ENCODE measurements at places on chromosomes 6 and 20.

DNA sequence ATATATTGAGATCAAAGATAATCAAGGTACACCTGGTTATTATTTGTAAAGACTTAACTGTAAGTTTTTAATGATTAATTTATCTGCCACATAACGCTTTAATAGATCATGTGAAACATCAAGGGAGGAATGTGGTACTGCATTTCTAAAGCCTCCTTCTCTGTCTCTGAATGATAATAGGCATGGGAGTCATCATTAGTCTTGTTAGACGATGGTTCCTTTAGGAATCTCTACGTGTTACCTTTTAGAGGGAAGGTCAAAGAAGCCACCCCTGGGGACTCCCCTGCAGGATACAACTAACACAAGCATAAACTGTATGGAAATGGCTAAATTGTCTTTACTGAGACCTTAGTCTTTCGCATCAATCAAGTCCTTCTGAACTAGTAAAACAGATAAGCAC lies 173.6 kb upstream of the MCHR2 start:
- no peak for DNase-seq

DNA sequence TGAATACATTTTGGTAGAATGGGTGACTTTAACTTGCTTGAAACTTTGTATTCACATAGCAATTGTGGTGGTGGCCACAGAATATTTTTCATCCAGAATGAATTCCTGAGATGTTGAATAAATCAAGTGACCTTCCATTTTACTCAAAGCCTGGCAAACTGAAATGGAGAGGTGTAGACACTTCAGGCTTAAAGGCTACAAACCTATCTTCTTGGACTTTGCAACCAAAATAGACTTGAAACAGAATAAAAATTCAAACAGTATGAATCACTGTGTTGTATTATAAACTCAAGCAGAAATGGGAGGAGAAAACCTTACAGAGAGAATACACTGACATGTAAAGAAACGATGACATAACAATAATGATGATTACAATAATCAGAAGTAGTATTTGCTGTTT lies 371.6 kb downstream of the BCKDHB start:
- DNase-seq = no peak

GRCh38 chr20:8414586-8415274 lies 282.7 kb downstream of the PLCB1 start:
- DNase-seq = peak; percentile 76

DNA sequence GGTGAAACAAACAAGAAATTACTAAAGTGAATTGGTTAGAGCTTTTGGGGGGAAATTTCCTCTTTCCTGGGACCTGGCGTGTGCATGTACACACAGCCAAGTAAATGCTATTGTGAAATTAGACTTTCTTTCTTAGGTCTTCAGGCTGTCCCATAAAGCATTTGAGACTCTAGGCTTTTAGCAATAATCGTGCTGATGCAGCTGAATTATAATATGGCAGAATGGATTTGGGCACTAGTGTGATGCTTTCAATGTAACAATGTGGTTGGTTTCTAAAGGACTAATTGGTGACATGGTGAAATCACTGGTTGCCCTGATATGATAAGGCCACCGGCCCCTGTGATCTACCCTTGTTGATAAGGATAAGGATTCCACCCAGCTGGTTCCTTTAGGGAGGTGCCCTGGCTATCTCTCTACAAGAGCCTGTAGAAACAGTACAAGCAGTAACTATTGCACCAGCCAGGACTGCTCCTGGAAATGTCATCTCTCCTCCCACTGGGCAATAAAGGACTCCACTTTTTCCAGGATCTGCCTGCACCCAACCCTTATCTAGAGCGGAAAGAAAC lies 164.1 kb downstream of the TFAP2A start:
- DNase-seq = no peak

DNA sequence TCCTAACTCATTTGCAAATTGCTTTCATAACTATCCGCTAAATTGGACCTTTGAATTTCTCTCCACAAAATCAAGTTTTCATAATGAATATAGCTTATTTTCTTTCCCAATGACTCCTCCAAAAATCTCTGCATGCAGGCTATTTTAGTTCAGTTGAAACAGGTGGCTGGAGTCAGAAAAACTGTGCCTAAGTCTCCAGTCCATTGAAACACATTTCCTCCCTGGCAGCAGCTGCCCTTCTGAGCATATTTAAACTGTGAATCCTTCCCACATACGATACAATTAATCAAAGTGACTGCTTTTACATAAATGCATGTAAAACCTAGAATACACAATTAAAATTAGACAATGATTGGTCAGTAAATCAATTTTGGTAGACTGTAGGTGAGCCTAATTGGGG lies 344.6 kb upstream of the MARCKS start:
- DNase-seq = no peak

DNA sequence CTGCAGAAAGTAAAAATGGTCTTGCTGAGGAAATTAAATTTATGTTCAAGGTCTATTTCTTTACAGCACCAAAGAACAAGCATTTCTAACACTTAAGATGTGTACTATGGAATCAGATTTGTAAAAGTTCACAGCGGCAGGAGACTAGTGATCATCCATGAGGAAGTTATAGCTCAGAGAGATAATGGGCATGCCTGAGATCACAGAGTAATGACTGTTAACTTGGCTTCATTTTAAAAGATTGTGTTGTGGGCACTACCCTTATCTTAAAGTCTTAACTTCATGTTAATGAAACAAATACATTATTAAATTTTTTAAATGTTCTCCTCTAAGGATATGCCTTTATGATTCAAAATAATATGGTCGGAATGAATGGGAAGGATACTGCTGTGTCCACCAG lies 168.6 kb downstream of the GMPR start:
- DNase-seq = no peak

DNA sequence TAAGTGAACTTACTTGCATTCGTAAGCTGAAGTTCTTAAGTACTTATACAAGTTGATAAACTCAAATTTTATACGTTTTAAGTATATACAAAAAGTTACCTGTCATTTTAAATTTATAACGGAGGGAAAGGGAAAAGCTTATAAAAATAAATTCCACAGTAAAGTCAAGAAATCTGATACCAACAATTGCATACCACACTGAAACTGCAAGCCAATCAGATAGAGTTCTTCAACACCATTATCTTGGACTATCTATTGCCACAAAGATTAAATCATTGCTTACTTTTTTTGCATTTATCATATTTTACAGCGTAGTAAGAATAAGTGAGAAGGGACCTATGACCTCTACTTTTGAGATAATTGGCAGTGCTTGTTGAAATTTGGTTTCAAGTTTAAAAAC lies 386.7 kb downstream of the TFAP2A start:
- DNase-seq = no peak

DNA sequence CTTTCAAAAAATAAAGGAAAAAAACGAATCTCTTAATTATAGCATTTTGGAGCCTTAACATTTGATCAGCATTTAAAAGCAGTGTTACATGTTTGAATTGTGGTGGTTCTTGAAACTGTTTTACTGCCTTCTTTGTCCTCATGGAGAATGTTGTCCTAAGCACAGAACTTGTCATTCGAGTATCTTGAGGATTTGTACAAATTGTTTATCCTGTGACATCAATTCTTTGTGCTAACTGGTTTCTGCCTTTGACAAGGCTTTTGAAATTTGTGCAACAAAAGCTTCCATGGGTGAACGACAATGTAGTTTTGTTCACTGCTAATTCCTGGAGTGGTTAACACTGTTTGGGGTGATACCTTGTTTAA lies 130.8 kb downstream of the SCAF8 start:
- no peak for DNase-seq

DNA sequence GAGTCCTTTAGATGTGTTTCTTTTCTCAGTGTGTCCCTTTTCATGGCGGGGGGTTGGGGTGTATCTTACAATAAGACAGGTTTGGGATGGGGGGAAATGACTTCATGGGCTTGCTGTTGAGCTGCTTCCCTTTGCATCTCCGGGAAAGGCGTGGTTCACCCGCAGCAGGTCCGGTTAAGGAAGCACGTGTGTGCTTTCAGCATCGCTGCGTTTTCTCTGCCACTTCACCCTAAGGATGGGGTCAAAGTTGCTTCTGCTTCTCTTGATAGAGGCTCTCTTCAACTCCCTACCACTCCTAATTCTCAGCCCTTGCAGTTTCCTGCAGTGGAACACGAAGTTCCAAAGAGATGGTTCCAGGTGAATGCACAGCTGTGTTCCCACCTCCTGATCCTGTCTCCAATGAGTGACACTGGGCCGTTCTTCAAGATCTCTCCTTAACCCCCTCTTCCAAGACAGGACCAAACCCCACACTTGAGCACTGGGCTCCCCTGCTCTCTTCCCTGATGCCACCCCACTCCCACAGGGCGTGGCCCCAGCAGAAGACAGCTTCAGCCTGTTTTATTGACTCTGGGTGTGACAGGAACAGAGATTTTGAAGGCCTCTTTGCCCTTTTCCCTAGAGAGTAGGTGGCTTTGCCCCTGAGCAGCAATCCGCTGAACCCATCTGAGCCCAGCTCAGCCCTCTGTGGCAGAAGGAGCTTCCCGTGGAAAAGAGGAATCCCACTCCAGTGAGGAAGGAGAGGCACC lies 85.2 kb downstream of the PLEKHG1 start:
- DNase-seq = no peak

DNA sequence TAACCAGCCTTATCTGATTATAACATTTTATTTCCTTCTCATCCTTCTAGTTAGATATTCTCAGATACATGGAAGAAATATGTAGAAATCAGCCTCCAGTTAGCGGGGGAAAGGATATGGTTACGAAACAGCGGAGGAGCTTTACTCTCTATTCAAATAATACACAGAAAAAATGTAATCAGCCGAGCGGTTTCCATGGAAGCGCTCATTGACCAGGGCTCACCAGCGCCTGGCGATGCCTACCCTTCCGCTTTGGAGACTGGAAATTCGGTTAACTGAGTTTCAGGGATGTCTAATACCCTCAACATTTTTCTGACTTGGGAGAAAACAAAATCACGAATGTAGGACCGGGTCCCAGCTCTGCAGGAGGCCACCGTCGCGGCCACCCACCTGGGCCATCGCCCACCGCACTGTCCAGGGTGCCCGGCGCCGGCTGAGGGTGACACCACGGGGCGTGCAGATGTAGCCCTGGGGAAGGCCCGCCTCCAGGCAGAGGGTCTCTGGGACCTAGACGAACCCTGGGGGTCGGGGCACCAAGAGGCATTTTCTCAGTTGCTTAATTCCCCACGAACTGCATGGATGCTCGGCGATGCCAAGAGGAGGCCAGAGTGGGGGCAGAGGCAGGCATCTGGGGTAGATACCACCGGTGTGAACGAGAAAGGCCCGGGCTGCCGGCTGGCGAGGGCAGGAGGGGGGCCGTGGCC lies 1.7 kb downstream of the PRR18 start:
- no peak for DNase-seq

DNA sequence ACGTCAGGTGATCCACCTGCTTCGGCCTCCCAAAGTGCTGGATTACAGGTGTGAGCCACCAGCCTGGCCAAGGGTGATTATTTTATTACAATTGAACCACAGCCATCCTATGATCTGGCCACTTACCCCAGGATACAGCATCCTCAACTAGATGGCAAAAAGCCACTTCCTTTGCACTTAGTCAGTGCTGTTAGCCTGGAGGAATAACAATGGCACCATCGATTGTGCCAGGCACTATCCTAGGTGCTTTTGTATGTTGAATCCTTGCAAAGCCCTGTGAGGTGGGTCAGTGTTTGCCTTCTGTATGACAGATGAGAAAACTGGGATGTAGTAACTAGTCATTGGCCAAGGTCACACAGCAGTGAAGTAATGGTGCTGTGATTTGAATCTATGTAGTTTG lies 11.2 kb upstream of the TTPAL start:
- no peak for DNase-seq

DNA sequence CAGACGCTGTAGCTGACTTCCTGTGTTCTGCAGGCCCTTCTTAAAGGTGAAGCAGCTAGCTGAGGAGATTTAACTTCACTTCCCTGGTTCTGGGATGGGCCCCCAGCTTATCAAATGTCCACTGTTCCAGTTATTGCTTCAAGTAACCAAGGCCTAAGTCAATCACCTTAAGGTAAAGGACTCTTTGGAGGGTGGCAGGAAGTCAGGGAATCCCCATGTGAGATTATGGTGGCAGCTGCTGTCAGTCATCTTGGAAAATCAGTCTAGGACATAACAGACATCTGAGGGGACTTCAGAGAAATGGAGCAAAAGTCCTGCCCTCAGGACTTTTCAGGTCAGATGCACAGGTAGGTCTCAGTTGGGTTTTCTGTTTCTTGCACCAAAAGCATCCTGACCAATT lies 3.8 kb downstream of the ELOVL5 start:
- DNase-seq = no peak

DNA sequence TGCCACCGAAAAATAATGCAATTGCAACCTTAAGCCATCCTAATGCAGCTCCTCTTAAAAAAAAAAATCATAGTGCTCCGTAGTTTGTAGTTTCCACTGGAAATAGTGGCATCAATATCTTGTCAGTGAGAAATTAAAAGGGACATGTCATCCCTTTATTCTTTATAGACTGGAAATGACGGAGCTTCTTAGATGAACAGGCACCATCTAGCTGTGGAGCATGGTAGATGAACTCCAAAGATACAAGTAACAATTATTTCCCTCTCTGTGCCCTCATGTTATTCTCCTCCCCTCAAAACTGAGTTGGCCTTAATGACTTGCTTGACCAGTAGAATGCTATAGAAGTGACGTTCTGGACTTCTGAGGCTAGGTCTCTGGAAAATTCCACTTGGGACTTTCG lies 268.1 kb upstream of the SPTLC3 start:
- no peak for DNase-seq

DNA sequence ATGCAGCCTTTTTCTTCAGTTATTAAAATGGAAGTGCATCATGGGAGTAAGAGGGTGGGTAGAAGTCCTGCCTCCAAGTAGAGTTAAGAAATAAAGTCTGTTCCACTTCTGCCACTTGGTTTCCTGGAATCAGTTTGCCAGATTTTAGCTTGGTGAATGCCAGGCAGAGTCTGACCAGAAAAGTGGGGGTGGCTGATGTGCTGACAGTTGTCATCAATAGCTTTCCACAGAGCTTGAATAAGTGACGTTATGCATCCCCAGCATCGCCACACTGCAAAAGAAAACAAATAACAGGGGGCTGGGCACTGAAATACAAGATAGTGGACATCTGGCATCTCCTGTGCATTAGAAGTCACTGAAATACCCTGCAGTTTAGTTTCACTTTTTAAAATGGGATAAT lies 30.8 kb upstream of the CEP162 start:
- peak; percentile 8 for DNase-seq

DNA sequence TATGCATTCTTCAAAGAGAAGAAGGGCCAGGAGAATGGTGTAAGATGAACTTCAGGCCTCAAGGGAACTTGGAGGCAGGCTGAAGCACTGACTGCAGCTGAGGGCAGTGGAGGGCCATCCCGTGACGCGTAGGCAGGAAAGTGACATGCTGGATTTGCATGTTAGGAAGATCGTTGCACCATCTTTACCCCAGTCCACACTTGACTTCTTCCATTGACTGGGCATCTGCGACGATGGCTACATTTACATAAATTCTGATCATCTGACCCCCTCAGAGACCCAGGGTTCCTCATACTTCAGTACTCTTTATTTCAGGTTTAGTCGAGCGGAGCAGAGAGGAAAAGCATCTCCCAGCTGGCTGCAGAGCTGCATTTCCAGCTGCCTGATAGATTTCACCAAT lies 180.2 kb downstream of the PTPRT start:
- DNase-seq = no peak
